ENCODE measurements at places on chromosomes 1 and 21.
A peak's percentile ranks its signal among the peaks of the same experiment; 100 is the strongest.

- peak; percentile 63 for DNase-seq
Measured at GRCh38 chr1:24020025-24020424, 39.9 kb upstream of the SRSF10 start.

GRCh38 chr1:229972600-229973296 lies 94.3 kb upstream of the GALNT2 start:
- no peak for DNase-seq

DNA sequence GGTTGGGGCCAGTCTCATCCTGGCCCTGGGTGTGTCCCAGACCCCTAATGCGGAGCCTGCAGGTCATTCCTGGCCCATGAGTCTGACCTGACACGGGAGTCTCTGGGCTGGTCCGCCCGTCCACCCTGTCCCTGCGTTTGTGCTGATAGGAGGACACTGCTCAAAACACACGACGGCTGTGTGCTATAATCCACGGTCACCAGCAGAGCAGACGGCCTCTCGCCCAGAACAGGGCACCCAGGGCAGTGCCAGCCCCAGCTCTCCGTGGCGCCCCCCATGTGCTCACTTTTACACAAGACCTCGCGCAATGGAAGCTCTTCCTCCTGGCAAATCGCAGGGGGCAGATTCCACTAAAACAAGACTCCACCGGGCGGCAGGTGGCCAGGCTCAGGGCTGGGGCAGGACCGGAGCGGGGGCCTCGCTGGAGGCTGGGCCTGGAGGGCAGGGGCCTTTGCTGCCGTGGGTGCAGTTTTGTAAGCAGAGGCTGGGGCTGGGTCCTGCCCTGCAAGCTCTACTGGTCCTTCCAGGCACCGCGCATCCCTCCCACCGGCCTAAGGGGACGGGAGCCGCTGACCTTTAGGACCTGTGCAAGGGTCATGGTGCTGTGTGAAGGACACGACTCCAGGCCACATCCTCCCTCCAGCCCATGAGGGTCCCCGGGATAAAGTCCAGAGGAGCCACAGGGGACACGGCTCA lies 10.6 kb upstream of the SLC19A1 start:
- DNase-seq = peak; percentile 24

DNA sequence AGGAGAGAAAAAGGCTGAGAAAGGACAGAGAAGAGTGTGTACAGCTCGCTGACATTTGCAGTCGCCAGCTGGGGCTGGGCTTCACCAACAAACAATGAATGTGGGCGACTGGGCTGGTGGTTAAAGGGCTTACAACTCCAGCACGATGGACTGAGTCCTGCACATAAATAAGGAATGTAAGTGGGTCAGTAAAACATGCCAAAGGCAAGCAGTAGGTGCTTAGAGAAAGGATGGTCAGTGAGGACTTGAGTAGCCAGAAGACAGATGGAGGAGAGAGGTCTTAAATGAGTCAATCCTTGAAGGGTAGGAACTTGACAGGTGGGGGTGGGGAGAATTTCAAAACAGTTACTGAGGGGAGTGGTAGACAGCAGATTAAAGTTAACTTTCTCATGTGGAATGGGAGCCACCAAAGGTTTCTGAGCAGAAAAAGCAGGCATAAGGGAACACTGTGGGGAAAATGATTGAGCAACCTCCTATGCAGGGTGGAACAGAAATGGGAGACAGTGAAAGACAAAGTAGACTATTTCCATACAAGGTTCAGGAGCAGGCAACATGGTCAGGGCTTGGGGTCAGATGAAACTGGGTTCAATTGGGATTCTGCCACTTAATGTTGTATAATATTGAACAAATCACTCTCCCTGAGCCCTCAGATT lies 37.4 kb downstream of the GADD45A start:
- DNase-seq = no peak

DNA sequence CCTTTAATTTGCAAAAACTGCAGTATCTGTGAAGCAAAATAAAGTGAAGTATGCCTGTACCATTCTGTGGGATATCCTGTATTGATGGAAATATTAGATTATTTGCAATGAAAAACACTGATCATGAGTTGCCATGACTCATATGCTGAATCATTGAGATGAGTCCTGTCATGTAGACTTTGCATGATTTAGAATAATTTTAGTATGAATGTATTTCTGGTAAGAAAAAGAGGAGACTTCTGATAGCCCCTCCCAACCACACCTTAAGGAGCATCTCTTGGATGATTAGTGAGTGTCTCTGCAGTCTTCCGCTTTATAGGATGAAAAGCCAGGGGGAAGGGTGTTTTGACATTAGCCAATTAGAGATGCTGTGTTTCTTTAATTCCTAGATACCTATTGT lies 55.2 kb upstream of the PTGS2 start:
- DNase-seq = no peak

DNA sequence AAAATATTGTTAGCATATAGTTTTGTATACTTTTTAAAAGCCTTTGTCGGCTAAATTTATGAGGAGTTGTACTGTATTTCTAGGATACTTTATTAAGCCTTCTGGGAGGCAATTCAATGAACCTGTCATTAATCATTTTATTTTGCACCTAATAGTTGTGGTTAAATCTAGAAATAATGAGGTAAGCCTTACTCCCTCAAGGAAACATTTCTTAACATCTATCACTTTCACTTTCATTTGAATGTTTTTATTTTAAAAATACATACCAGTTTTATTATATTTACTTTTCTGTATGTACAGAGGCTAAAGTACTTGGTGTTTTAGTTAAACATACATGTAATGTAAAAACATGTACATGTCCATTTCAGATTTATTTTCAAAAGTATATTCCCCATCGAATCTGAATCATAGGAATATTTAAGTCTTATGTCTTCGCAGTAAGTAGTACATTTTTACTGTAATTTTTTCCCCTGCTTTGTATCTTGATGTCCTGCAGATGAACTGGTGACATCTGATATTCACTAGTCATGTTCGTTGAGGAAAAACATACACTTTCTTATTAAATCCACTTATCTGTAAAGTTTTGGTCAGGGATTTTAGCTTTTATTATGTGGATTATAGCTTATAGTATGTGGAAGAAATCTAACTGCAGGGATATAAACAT lies 82.8 kb downstream of the DISP1 start:
- no peak for DNase-seq

DNA sequence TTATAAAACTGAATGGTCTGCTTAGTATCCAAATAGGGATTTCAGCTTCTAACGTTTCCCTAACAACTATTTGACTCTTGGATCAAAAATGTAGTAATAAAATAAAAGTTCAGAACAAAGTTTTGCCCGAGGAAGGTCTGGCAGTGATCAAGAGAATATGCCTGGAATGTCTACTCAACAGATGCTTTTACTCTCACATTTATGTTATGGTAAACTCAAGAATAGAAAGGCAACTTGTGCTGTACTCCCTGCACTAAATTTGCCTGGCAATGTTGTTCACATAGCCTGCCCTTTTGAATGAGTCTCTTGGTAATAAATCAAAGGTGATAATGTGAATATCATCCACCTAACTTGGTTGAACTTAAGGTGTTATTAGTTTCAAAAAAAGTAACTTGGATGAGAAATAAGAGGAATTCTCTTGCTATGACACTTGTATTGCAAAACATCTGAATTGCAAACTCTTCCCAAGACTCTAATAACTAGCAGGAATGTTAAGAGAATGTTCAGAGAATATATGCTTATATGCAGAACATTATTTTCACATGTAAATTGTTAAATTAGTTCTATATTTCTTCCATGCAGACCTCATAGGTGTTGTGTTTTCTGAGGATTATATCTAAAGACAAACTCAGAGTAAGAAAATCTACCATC lies 215.8 kb downstream of the COL24A1 start:
- DNase-seq = peak; percentile 35

- no peak for DNase-seq
Measured at GRCh38 chr1:192940658-192941057, 118.5 kb downstream of the UCHL5 start.

GRCh38 chr1:200316148-200316803 lies 93.6 kb downstream of the ZNF281 start:
- no peak for DNase-seq

GRCh38 chr1:54996359-54996868 lies 2.3 kb upstream of the BSND start:
- peak; percentile 63 for DNase-seq

DNA sequence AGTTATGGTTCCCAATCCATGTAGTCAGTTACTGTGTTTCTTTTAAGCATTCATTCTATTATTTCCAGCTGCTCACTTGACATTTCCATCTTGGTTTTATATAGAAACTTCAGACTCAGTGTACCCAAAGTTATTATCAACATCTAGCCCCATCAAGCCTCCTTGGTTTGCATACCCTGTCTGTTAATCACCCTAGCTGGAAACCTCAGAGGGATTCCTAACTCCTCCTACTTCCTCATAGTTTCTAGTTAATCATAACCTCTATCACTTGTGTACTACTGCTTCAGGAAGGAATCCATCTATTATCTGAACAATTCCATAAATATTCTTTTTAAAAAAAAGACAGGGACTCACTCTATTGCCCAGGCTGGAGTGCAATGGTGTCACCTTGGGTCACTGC lies 293.3 kb downstream of the SDCCAG8 start:
- DNase-seq = no peak

DNA sequence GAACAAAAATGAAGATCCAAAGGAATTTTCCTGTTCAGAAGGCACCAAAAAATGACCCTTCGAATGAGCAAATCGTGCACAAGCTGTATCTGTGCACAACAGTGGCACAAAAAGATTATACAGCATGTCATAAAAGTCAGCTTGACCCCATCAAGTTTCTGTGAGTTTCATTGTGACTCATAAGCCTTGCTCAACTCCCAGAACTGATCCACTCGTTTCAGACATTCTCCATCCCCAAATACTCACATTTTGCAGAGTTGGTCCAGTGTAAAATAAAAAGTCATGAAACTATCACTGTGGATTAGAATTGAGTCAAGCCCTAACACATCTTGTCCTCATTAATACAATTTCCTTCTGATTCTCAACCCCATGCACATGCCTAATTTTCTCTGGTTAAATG lies 174.7 kb upstream of the PKN2 start:
- DNase-seq = no peak

- no peak for DNase-seq
Measured at GRCh38 chr21:43188181-43188580, 19.4 kb downstream of the CRYAA start.

DNA sequence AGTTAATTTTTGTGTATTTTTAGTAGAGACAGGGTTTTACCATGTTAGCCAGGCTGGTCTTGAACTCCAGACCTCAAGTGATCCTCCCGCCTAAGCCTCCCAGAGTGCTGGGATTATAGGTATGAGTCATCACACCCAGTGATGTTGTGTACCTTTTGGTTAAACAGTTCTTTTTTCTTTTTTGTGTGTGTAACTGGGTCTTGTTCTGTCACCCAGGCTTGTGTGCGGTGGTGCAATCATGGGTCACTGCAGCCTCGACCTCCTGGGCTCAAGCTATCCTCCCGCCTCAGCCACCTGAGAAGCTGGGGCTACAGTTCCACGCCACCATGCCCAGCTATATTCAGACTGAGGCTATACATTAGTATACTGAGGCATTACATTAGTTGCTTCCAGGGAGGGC lies 37.8 kb downstream of the GABPB2 start:
- DNase-seq = no peak

DNA sequence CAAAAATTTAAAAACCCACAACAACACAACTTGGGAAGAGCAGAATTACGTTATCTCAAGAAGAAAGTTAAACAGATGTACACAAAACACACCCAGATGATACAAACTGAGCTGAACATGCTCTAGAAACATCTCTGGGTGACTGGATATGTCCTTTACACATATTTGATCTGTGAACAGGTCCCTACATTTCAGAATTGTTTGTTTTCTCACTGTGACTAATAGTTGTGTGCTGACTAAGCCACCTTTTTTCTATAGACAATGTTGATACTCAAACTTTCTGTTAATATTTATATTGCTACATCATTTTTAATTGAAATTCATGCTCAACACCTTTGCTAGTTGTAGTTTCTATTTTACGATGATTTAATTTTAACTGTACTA lies 1.0 kb upstream of the F11R start:
- no peak for DNase-seq

GRCh38 chr1:17561561-17561985 lies 22.1 kb downstream of the ARHGEF10L start:
- no peak for DNase-seq

GRCh38 chr1:43274125-43274803 lies 4.5 kb downstream of the TMEM125 start:
- no peak for DNase-seq

DNA sequence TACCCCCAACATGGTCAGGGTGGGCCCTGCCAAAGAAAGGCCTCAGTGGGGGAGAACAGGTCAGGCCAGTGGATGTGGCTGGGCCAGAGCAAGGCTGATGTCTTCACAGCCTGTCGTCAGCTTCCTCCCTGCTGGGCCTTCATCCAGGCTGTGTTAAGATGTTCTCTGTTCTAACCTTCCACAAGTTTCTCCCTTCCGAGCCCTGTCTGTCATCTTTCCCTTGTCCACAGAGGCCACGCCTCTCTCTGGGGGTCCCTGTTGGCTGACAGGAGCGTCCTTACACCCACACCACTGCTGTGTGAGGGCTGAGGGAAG lies 36.2 kb downstream of the SIM2 start:
- DNase-seq = no peak

DNA sequence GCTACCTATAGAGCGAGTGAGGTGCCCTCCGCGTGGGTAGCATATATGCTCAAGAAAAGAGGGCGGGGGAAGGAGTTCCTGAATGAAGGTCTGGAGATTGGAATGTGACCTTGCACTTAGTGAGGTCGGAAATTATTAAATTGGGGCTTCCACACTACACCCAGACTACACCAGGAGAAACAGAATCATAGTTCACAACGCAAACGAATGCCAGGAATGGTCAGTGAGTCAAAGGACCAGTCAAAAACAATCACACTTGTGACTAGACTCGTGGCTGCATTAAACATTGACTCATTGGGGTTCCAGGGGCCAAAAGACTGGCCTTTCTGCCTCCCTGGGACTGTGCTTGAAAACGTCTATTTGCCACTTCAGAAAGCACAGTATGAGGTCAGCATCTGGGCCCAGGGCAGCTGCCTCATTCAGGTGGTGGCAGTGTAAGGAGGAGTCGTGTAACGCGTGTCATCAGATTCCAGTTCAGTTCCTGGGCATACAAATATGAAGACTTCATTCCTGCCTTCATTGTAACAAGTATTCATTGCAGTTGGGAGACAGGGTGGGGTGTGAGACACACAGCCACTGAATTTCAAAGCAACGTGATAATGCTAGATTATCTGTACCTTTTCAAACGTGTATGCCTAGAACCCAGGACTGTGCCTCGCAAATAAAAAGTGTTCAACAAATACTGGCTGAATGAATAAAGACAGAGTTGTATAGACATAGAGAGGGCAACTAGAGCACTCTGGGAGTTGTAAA lies at the start of gene YOD1:
TSS of gene YOD1 (minus strand) at position 18 of the 753 bp plus-strand sequence. CDS start 178 bp downstream, outside the sequence.
- DNase-seq = no peak
